ENCODE measurements at places on chromosomes 4 and X.

DNA sequence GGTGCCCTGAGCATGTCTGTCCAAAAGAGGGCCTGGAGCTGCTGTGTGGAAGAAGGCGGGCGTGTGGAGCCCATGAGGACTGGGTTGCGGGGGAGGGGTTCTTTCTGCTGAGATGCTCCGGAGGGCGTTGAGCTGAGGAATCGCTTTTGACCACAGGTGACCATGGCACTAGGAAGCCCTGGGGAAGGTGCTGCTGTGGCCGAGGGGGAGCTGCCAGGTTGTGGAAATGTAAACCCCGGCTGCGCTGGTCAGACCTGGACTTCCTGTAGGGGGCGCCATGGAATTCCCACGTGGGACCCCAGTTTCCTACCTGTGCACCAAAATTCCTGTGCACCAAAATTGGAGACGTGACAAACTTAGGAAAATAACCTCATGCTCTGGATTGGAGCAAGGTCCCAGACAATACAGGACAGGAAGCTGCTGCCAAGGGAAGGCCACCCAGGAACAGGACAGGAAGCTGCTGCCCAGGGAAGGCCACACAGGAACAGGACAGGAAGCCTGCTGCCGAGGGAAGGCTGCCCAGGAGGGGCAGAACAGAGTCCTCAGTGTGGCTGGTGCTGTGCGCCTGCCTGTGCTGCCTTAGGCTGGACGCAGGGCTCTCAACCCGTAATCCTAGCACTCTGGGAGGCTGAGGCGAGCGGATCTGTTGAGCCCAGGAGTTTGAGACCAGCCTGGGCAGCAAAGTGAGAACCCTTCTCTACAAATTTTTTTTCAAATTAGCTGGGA is 28.4 kb upstream of the UVSSA start:
- DNase-seq: no peak

DNA sequence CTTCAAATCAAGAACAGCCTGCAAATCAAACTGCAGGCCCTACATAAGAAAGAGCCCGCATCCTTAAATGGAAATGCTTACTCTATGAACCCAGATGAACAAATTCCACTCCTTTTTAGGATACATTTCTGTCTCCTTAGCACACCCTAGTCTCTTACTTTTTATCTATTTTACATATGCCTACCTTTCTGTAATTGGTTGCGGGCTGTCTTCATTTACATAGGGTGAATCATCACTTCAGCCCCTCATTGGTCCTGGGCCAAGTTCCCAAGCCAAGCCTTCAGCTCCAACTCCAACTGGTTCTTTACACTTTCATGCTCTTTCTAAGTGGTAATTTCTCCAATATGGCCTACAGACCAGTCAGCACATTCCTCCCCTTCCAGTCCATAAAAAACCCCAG is 219.3 kb downstream of the TRAM1L1 start:
- DNase-seq: no peak

DNA sequence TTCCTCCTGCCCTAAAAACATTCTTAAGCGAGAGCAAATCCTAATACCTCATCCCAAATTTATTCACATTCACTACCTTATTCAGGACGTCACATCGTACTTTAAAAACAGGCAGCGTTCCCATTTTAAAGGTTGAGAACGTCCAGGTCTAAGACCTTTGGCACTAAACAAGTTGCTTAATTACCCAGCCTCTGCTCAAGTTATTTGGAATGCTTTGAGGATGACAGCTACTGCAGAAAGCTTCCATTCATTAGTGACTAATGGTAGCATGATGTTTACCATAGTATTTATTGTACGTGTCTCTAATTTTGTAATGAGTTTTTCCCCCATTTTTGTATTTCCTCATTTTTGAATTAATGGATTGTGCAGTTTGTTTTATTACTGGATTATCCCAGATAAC is 1.5 kb downstream of the USP38 start:
- no peak for DNase-seq

GRCh38 chr4:3526456-3526855 is 5.8 kb downstream of the LRPAP1 start:
- DNase-seq: no peak

DNA sequence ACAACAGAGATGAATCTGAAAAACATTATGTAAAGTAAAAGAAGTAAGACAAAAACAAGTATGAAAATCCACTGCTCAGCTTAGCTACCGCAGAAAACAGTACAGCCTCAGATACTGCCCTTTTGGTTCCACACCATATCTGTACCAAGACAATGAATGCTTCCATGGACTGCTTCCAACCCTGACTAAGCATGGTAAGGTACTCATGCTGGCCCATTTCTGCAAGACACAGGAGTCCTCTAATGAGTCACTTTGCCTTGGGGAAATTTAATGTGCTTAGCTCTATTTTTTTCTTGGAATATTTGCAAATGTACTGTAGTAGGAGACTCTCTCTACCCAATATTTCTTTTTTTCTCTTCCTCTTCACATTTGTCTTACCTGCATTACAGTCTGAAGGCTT is 931.7 kb upstream of the HS3ST1 start:
- DNase-seq: no peak

GRCh38 chrX:119672426-119672825 is 20.5 kb downstream of the SEPTIN6 start:
- no peak for DNase-seq

GRCh38 chrX:22276781-22277180 is 4.1 kb downstream of the CBLL2 start:
- no peak for DNase-seq

DNA sequence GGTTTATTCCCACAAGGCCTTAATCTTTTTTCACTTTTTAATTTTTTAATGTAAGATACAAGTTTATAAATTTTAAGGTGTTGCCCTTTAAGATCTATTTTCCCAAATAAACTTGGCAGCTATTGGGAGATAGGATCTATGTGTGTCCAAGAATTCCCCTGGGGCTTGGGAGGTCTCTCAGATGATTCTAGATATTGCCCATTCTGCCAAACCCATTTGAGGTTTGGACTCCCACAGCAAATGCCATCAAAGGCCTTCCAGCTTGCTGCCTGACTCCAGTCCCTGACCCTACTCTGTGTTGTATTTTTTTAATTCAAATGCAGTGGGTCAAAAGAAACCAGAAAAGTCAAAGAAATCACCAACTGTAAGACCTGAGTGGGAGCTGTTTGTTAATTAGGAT is 120.0 kb upstream of the CHRDL1 start:
- DNase-seq: no peak

GRCh38 chr4:6620296-6620695 is 20.2 kb upstream of the MRFAP1 start:
- DNase-seq: no peak

DNA sequence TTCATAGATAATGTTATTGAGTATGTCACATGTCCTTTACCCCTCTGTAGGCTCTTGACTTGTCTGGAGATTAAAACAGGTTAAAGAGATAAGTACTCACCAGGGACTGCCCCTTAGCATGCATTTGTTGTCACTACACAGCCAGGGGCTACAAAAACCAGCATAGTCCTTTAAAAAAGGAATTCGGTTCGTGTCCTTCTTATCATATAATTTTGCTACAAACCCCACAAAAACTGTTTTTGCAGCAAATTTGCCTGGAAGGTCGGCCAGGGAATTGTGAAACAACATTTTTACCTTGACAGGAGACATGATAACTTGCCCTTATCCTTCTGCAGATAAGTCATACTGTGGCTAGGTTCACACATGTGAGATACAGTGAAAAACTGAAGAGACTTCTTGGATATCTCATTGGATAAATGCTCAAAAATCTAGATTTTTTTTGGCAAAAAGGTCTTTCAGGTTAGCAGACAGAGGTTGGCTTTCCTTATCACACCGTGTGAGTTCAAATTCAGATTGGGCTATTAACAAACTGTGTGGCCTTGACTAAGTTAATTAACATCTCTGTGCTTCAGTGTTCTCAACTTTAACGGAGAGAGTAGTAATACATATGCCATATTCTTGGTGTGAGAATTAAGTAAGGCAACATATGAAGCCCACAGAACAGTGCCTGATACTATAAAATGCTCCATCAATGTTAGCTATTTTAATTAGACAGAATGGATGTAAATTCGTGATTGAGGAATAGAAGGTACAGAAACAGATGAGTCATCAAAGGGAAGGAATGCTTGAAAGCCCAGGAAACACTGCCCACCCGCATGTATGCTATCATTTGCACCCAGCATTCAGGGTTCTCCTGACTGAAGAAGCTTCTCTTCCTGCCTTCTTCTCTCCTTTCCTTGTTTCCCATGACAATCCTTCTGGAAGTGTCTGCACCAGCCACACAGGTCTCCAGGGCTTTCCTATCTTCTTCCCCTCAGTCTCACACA is 30.0 kb downstream of the FAM9C start:
- DNase-seq: no peak

- DNase-seq: no peak
These were observed 14.0 kb downstream of the RBMX start for GRCh38 chrX:136866337-136867095.

DNA sequence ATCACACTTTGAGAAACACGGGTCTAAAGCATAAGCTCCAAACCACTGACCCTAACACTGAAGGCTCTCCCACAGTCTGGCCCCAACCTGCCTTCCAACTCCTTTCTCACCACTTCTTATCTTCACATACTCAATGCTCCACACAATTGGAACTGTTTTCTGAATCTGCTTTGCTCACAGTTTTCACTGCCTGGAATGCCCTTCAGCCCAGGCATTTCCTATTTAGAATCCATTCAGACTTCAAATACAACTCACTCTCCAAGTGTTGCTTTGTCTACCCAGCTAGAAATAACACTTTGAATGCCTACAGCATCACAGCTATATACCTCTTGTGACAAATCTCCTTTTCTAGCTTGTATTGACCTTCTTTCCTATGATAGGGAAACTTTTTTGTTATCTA is 10.2 kb downstream of the OTUD4 start:
- DNase-seq: no peak

- no peak for DNase-seq
These were observed 57.1 kb downstream of the ENPEP start for GRCh38 chr4:110532901-110533589.

DNA sequence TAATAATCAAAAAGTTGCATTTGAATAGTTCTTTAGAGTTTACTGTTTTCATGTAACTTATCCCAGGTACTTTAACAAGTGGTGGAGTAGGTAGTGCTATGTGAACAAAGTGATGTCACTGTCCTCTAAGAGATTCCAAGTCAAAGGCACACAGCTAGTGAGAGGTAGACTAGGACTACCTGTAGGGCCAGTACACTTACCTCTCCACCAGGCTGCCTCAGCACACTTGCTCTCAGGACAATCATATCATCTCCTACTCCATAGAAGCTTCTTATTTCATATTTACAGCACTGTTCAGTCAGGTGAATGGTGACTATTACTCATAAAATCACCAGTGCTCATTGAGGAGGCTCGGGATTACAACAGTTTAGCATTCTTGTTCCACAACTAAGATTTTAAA is 173.0 kb upstream of the EMCN start:
- no peak for DNase-seq

DNA sequence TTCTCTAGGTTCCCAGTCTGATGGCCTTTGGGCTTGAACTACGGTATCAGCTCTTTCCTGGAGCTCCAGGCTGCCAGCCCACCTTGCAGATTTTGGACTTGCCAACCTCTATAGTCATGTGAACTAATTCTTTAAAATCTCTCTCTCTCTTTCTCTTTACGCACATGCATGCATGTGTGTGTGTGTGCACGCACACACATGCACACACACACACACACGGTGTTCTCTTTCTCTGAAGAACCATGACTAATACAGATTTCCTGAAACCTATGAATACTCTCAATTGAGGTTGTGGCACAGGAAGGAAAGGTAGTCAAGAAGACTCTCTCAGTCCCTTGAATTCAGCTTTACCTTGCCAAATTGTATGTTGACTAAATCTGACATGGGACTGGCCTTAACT is 6.2 kb upstream of the ZCCHC13 start:
- DNase-seq: no peak

DNA sequence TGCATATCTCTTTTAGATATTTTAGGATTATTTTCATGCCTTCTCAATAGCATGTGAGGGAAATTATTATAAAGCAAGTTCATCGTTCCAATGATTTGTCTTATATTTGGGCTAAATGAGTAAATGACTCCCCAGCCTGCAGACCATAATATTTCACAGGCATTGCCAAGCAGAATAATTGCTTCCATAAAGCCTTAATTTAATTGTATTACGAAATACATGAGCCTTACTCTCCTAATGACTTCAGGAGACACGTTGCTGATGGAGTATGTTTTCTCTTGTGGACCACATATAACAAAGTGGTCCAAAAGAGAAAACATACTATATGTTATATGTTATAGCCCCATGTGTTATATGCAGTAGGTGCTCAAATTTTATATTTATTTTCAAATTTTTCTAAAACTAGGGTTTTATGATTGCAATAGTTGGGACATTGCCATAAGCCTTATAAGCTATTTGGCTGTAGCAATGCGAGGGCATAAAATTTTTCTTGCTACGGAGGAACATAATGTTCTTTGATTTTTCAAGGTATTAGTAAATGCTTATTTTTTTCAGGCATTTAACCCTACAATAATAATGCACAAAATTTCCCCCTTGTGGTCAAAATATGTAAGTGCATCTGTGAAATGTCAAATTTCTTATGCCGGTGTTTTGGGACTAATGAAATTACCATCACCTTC is 26.2 kb upstream of the TMPRSS11D start:
- DNase-seq: no peak

DNA sequence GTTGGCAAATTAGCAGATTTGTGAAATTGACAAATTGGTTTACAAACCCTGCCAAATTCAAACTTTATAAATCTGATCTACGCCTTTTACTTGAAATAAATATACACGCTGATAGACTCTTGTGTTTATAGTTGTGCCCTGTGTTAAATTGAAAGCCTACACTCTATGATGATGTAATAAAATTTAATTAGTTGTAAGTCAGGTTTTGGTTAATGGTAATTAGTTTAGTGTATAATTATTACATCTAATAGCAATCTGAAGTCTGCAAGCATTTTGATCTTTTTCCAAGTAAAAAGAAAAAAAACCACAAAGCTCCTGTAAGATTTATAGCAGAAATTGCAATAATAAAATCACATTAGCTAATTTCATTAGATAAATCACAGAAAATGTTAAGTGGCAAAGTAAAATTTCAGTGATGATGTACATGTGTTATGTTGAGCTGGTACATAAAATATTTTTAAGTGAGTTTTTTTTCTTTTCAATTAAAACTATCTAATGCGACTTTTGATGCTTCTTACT is 72.7 kb upstream of the TENM3 start:
- no peak for DNase-seq

DNA sequence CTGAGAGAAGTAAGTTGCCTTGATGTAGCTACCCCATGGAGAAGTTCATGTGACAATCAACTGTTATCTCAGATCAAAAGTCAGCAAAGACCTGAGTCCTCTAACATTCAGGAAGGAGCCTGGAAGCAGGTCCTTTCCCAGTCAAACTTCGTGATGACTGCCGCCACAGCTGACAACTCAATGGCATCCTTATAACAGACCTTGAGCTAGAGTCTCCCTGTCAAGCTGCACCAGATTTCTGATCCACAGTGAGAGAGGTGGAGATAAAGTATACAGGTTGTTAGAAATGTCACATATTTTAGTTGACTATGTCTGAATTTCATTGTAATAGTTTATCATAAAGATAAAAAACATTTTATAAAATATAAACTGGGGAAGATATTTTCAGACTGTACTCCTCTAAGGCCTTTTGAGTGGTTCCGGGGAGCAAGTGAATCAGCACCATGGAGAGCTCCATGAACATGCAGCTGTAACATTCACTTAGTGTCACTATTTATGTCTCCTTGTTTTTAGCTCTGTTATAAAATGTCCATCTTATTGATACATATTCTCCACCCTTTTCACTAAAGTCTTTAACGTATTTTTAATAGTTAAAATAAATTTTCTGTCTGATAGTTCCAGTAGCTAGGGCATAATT is 1653.5 kb upstream of the AGA start:
- no peak for DNase-seq

GRCh38 chr4:3367866-3368265 is 73.9 kb upstream of the HGFAC start:
- no peak for DNase-seq

- DNase-seq: no peak
These were observed 182.0 kb downstream of the ARHGAP24 start for GRCh38 chr4:85656759-85657505.
